ENCODE measurements at places on chromosomes 6 and 20.
A peak's percentile ranks its signal among the peaks of the same experiment; 100 is the strongest.

- DNase-seq: no peak
These were observed 402.9 kb upstream of the SOX4 start for GRCh38 chr6:21190701-21191100.

DNA sequence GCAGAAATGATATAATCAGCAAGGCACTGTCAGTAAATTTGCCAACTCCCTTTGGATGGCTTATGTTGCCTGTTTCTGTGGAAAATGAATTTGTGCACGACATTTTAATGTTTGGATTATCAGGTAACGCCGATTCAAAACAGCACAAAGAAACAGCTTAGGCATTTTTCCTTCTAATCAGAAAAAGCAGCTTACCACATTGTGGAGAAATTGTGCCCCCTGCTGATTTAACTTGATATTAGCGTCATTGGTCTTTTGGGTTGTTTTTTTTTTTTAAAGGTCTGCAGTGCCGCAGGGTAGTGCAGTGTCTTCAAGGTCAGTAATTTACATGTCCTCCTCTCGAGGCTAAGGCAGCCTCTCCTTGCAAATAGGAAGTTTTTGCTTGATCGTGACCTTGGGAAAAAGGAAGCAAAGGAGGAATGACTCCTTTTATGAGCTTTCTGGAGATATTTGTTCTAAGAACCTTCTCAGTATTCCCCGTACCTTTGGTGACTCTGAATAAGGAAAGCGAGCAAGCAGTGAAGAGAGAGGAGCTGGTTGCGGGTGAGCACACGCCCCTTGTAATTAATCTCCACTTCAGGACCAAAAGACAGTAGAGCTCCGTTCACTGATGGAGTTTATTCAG, 79.1 kb downstream of the ELOVL4 start:
- DNase-seq: no peak

DNA sequence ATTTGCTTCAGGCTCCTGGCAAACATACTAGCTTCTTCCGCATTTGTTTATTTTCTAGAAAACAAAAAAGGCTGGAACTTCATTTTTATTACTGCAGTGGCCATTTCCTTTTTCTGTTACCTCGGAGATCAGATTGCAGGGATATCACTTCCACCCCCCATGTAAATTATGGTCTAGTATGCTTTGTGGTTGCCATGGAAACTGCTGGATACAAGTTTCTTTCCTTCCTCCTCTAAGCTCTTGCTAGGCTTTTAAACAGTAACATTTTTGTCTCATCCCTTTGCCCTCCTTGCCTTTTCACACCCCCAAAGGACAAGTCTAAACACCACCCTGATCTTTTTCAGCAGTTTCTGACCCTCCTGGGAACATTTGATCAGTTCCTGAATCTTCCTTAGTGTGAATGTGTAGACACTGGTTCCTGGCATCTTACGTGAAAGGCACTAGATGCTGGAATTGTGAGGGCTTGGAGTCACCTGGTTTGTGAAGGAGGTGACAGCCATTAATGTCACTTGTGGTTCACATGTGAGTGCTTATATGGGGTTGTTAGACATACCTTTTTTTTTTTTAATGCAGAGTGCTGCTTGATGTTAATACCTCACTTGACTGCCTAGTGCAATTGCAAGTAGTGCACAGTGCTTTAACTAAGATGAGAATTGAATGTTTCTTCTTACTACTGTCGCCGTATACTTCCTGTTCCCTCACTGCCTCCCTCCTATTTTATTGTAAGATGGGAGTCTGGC, 181.6 kb downstream of the JARID2 start:
- no peak for DNase-seq

GRCh38 chr6:130933712-130934200, 106.5 kb downstream of the SMLR1 start:
- no peak for DNase-seq

DNA sequence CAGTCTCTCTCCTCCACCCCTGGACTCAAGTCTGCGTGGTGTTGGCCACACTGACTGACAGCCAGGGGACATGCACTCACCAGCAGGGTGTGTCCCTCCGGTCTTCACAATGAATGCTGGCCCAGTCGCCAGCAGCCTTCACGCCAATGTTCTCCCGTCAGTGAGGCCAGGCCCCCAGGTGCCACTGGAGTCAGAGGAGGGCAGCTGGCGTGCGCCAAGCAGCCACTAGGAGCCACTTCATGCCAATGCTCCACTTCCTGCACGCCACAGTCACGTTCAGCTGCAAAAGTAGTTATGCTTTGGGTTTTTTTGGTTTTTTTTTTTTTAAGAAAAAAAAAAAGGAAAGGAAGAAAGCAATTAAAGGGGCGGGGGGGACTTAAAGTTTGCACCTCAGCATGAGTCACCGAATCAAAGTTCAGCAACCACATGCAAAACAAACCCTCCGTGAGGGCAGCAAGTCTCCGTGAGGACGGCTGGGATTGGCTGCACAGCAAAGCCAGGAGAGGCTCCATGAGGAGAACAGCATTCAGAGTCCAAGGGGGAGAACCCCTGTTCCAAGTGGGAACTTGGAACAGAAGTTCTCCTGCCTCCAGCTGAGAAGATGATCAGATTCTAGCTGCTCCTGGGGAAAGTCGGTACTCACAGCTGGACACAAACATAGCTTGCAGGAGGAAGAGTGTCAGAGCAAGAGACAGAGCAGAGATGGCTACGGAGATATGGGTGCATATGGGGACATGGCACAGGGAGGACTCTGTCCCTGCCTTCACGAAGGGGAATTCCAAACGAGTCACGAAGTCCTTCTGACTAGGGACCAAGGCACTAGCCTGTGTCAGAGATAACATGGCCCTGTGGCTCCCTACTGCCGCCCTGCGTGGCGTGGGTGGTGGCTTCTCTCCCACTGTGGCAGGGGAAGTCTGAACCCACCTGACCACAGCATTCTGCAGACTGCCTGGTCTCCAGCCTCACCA, at the start of gene ZC3H12D:
ZC3H12D (minus strand) TSS at position 282 of the 968 bp plus-strand sequence. CDS start 10,471 bp downstream, outside the sequence.
- DNase-seq: peak; percentile 69

DNA sequence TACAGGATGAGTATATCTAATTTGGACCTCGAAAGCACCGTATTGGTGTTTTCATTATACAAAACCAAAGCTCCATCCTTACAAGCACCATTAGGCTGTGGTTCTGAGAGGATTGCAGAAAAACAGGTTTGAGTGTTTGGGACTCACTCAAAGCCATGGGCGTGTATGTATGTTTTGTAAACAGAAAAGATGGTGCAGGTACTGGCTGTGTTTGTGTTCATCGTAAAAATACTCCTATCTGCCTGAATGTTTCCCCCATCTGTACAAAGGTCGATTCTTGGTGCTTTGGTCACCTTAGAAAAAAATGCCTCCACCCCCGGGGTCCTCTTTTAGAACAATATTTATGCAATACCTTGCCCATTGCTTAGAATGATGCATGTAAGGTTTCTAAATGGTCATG, 286.6 kb downstream of the TSHZ2 start:
- no peak for DNase-seq

- no peak for DNase-seq
These were observed 347.9 kb upstream of the TSHZ2 start for GRCh38 chr20:52624281-52624680.

DNA sequence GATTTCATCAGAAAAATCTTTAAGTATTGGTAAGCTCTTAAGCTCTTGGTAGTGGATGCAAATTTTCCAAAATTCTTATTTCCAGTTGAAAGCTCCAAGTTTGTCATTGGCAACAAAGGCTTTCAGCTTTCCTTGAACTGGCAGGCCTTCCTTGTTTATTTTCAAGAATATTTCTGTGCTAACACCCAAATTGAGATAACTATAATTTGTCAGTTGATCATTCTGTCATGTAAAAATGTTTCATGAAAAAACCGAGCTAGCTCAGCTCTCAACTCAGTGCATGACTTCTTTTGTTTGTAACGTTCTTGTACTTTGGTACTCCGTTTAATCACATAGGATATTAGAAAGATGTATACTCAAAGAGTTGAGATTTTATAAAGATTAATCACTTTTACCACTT, 38.9 kb upstream of the CALHM6 start:
- no peak for DNase-seq

DNA sequence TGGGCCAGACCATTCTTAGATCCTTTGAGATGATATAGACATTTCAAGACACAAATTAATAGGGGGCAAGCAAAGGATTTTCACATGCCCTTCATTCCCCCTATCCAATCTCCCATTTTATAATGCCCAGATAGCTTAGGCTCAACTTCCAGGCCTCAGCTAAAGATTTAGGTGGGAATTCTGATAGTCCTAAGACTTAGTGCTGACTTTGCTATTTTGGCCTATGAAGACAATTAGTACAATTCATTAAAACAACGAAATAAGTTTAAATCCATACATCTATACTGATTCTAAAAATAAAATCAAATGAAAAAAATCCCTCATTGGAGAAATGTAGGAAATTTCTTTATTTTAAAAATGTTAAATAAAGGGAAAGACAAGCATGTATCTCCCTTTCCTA, 259.5 kb downstream of the CBLN4 start:
- DNase-seq: no peak

DNA sequence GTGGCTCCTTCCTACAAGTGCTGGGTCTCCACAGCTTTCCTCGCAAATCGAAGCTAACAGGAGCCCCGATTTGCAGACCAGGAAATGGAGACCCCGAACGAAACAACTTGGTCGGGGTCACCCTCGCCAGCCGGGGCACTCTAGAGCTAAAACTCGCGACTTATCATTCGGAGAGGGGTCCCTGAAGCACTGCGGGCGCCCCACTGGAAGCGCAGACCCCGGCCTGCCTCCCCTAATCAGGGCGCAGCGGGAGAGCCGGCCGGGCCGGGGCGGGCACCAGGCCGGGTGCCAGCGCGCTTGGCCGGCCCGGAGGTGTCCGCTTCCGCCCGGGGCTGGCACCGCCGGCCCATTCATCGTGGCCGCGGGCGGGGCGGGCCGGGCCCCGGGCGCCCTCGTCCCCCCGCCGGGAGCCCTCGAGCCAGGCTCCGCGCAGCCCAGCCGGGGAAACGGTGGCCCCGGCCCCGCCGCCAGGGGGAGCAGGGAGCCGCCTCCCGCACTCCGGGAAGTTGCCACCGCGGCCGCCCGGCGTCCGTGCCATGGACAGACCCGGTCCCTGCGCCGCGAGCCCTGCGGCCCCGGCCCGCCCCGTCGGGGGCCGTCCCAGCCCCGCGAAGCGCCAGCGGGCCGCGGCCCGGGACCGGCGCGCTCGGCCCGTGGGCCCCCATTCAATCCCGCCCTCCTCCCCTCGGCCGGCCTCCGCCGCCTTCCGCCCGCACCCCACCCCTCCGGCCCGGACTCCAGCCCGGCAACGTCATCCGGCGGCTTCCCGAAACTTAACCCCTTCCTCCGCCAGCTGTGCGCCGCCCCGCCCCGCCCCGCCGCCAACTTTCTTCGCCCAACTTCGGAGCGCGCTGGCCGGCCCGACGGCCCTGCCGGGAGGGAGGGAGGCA, 961 bp downstream of the RRBP1 start:
- DNase-seq: peak; percentile 91

DNA sequence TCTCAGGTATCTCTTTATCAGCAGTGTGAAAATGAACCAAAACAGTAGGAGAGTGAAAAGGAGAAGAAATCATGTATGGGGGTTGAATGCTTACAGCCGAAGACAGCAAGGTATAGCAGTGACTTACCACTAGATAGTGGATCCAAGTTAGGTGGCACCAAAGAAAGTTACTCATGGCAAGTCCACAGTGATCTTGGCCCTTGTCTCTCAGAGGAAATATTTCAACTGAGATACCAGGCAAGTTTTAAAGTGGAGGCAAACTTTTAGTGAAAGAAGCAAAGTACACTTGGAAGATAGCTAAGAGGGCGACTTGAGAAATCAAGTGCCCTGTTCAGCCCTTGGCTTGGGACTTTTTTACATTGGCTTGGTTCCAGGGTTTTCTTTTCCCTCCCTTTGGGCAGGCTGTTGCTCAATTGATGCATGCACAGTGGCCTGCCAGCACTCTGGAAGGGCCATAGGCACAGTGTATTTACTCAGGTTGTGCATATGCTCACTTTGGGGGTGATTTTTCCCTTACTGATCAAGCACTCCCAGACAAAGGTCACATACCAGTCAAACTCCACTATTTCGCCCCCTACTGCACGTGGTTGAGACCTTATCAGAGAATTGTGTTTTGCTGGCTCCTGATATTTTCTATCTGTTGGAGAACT, 329.5 kb upstream of the KHDRBS2 start:
- DNase-seq: peak; percentile 52

GRCh38 chr6:134984821-134985220, 34.9 kb upstream of the ALDH8A1 start:
- no peak for DNase-seq

DNA sequence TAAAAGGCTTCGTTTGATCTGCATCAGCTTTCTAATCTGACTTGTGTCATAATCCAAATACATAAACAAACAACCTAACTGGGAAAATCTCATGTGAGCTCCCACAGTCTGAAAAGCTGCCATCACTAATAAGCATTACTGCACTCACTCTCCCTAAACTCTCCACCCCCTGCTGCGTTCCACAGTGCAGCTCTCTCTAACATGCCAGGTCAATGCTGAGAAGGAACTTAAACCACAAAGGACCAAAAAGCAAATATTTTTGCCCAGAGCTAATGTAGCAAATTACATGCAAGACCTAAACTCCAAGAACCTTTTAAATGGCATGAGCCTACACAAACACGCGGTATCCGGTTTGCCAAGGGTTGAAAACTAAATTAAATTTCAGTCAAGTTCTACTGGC, 542.3 kb upstream of the JARID2 start:
- DNase-seq: no peak

- no peak for DNase-seq
These were observed 41.2 kb downstream of the SLX4IP start for GRCh38 chr20:10476319-10476724.

GRCh38 chr6:33954453-33954852, 150.7 kb upstream of the MLN start:
- no peak for DNase-seq

DNA sequence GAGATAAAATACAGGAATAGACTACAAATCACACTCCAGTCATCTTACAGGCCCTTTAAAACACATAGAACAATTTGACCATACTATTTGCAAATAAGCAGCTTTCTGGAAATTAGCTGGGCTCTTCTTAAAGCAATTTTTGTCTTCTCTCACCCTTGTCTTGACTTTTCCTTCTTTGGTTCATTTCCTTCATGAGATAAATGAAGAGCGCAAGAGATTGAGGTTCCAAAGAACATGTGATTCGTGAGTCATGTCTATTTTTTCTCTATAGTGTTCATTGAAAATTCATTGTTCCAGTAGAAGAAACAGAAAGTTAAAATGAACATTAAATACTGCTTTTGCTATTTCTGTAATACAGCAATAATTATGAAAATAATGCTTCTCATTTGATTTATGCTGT, 33.9 kb downstream of the PRDM1 start:
- DNase-seq: no peak

DNA sequence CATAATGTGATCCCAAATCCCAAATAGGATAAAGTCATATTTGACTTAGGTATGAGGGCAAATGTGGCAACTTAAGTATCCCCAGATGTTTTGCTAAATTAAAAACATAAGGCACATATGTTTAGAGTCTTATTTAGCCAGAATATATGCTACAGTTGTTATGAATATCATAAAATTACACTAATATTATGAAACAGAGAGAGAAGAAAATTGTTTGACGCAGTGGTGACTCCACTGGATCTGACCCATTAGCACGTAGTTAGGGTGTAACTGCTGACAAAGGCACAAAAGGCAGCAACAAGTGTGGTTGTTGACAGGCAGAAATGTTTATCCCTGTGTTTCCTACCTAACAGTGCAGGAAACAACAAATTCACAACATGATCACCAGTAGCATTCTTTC, 152.4 kb upstream of the THBS2 start:
- DNase-seq: no peak

- DNase-seq: no peak
These were observed 253.1 kb downstream of the LY86 start for GRCh38 chr6:6841571-6841970.

Measured in lower lobe of right lung (tissue), 2 donors.